ENCODE measurements at places on chromosomes 7 and 10. TPM values are rescaled to one million over a fixed set of nuclear protein-coding genes. Genes with fewer than 3 reads are reported as not detected.
A peak's percentile ranks its signal among the peaks of the same experiment; 100 is the strongest.

DNA sequence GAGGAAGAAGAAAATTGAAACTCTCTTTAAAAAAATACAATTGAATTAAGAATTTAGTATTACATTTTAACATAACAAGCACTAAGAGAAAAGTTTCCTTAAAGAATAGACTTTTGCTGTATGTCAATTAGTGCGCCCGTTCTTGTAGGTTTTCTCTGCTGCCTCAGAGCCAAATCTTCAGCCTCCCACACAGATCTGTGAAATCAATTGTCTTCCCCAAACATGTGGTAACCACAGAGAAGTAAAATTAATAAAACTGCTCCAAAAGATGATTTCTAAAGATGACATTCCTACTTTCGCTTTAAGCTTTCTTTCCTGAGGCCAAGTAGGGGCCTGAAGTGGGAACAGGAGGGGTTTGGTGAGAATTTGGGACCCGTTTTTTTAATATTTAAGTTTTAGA lies 113.2 kb upstream of the ADO start:
- H3K27me3 ChIP-seq, result no peaks in the 10 kb centered on the region
- peaks cover 22% of the 10 kb centered on the region for H3K4me1 ChIP-seq

Gene PLXDC2
- 16.6 TPM for total RNA-seq

GRCh38 chr7:151240536-151240935 lies 8.0 kb downstream of the SMARCD3 start:
- H3K4me1 ChIP-seq, result peaks cover 48% of the 10 kb centered on the region
- peaks cover 62% of the 10 kb centered on the region for H3K36me3 ChIP-seq
- no peak overlapping the region for H3K4me3 ChIP-seq

DNA sequence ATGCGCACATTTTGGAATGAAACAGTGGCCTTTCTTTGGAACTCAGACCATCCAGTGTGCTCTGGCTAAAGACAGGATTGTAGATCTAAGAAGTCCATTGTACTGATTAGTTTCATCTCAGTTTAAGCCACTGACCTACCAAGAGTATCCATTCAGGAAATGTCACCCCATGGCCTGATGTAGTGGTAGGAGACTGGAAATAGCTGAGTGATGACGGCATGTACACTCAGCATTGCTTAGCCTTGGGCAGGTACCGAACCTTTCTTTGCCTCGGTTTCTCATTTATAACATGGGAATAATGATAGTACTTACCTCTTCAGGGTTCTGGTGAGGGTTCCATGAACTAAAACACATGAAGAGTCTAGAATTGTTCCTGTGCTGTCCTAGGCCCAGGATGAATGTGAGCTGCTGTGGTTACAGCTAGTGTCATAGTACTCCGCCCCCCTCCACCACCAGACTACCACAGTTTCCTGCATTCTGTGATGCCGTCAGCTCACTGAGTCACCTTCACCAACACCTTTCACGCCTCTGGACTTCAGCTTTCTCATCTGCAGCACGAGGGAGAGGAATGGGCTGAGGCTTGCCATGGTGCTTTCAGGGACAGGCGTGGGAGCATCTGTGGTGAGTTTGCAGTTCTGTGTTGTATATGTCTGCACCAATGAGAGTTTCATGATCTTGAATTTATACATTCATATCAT lies 484.0 kb upstream of the GALNT17 start:
- no peak overlapping the region for H3K4me3 ChIP-seq
- H3K4me1 ChIP-seq, result no peaks in the 10 kb centered on the region
- DNase-seq, result no peak
- H3K27ac ChIP-seq, result no peak overlapping the region

GRCh38 chr7:130721486-130722277 lies 12.3 kb downstream of the KLF14 start:
- H3K4me3 ChIP-seq, result no peak overlapping the region
- H3K27me3 ChIP-seq, result peaks cover 15% of the 10 kb centered on the region
- DNase-seq, result peak; percentile 69
- H3K27ac ChIP-seq, result no peak overlapping the region
- H3K36me3 ChIP-seq, result no peaks in the 10 kb centered on the region
- peaks cover 4% of the 10 kb centered on the region for H3K4me1 ChIP-seq

DNA sequence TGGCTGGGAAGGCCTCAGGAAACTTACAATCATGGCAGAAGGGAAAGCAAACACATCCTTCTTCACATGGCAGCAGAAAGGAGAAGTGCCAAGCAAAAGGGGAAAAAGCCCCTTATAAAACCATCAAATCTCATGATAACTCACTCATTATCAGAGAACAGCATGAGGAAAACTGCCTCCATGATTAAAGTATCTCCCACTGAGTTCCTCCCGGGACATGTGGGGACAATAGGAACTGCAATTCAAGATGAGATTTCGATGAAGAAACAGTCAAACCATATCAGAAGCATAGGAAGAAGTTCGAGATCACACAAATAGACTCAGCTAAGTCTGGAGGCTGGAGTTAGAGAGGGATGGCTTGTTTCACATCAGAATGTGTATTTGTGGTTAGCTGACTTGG lies 869.4 kb upstream of the PHF14 start:
- DNase-seq, result no peak
- no peaks in the 10 kb centered on the region for H3K27me3 ChIP-seq
- no peak overlapping the region for H3K27ac ChIP-seq
- no peaks in the 10 kb centered on the region for H3K4me1 ChIP-seq
- no peak overlapping the region for H3K4me3 ChIP-seq

DNA sequence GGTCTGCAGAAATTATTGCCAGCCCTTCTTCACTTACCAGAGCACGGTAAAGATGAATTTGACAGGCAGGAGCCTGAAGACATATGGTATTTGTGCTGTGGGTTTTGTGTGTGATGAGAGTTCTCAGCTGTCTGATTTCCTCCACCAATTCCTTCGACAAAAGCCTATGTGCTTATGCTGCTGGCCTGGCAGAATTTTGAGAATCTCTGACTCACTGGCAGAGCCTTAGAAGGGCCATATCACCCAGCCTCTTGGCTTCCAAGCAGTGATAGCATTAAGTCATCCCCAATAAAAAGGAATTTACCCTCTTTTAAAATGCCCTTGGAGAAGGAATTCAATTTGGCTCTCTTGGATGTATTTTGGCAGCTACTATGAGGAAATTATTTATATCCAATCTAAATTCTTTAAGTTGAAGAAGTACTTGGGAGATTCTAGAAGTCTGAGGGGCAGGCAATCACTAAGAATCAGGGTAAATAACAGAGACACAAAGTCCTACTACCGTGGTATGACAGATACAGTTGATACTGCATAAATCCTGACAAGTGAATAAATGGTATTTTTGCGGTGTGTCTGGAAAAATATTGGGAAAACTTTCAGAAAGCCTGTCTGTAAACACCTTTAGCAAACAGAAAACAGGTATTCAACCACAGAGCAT lies 68.6 kb upstream of the EFCAB10 start:
- no peak overlapping the region for H3K4me3 ChIP-seq
- H3K36me3 ChIP-seq, result no peaks in the 10 kb centered on the region
- peaks cover 18% of the 10 kb centered on the region for H3K4me1 ChIP-seq
- no peaks in the 10 kb centered on the region for H3K27me3 ChIP-seq

- no peaks in the 10 kb centered on the region for H3K27me3 ChIP-seq
- H3K4me1 ChIP-seq, result no peaks in the 10 kb centered on the region
- H3K4me3 ChIP-seq, result no peak overlapping the region
- DNase-seq, result no peak
Measured at GRCh38 chr7:101589052-101589451, 40.0 kb downstream of the MYL10 start.

- peak within 1 kb of the TSS; percentile 23 for H3K4me3 ChIP-seq
- no peak for DNase-seq
- peaks cover 56% of the 10 kb centered on the region for H3K4me1 ChIP-seq
- H3K36me3 ChIP-seq, result no peaks in the 10 kb centered on the region
Measured at GRCh38 chr10:123147635-123148413, at the start of gene HMX2. TSS of gene HMX2 (plus strand) at chr10:123148136. CDS start at chr10:123148379, 243 bp downstream.

Gene TSPAN12
- 68.7 TPM for total RNA-seq

GRCh38 chr10:62333988-62334682 lies 40.0 kb upstream of the ZNF365 start:
- no peaks in the 10 kb centered on the region for H3K36me3 ChIP-seq
- no peak for DNase-seq
- H3K27me3 ChIP-seq, result no peaks in the 10 kb centered on the region
- H3K27ac ChIP-seq, result no peak overlapping the region

DNA sequence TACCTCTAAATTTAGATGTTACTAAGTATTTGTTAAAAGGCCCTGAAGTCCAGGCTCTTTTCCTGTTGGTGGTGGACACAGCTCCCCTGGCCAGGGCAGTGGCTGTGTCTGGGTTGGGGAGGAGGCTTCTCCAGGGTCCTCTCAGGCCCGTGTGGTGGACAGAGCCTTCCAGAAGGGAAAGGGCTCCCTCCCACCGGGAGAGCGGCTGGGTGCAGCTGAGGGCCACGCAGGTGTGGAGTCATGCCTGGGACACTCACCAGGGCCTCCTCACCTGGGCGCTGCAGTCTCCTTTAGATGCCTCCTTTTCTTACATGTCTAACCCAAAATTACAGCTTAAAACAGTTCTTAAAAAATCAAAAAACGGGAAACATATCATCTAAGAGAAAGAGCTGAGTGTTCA lies 128.2 kb upstream of the TCERG1L start:
- DNase-seq, result no peak
- H3K4me1 ChIP-seq, result no peaks in the 10 kb centered on the region
- H3K27ac ChIP-seq, result no peak overlapping the region
- peaks cover 77% of the 10 kb centered on the region for H3K27me3 ChIP-seq

DNA sequence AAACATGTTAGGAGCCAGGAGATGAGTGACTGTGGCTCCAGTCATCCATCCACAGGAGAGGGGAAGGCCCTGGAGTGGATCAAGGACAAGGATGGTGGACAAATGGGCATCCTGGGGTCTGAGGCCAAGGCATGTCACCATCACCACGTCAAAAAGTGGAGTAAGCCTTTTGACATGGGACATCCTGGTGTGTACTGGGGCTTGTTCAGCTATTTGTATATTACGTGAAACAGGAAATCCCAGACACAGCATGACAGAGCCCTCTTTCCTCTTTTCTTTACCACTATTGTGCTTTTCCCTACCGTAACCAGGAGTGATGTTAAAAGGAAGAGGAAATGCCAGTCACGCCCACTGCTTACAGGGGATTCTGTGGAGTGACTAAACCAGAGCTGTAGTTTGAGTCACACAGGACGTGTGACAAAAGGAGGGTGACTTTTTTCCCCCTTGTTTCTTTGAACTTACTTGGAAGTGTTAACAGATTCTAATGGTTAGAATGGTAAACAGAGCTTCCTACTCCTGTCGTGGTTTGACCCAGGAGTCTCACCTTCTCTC lies 15.4 kb downstream of the ACSL5 start:
- no peak overlapping the region for H3K4me3 ChIP-seq
- DNase-seq, result no peak
- H3K4me1 ChIP-seq, result peaks cover 18% of the 10 kb centered on the region
- peak overlapping the region; percentile 66 for H3K27ac ChIP-seq
- H3K27me3 ChIP-seq, result no peaks in the 10 kb centered on the region

DNA sequence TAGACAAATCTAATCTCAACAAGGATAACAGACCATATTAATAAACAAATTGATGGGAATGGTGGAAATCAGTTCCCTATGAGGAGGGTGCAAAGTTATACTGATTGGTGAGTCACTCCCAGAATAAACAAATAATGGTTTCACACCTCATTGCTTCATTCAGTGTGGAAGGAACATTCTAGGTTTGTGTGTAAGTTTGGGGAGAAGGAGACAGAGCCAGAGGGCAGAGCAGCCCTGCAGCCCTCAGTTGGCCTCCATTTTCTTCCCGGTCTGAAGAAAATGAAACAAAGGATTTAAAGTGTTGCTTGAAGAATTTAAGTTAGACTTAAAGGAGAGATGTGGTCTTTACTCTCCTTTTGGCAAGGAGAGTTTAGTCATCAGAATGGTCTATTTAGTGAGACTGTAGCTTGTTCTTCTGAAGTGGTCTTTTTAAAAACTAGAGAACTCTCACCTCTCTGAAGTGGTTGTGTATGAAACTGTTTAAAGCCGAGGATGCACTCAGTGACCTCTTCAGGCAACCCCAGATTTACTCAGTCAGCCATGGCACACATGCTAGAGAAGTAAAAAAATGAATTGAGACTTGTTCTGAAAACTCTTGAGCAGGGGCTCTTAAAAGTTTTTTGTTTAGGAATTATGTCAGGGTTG lies 27.2 kb downstream of the IKZF1 start:
- no peak overlapping the region for H3K4me3 ChIP-seq
- H3K27ac ChIP-seq, result no peak overlapping the region
- no peaks in the 10 kb centered on the region for H3K4me1 ChIP-seq

- no peaks in the 10 kb centered on the region for H3K36me3 ChIP-seq
- no peak overlapping the region for H3K27ac ChIP-seq
- H3K4me3 ChIP-seq, result no peak overlapping the region
- H3K27me3 ChIP-seq, result no peaks in the 10 kb centered on the region
Measured at GRCh38 chr7:126768836-126769235, 483.9 kb downstream of the GRM8 start.

Gene CRPPA
- total RNA-seq, result 8.3 TPM

DNA sequence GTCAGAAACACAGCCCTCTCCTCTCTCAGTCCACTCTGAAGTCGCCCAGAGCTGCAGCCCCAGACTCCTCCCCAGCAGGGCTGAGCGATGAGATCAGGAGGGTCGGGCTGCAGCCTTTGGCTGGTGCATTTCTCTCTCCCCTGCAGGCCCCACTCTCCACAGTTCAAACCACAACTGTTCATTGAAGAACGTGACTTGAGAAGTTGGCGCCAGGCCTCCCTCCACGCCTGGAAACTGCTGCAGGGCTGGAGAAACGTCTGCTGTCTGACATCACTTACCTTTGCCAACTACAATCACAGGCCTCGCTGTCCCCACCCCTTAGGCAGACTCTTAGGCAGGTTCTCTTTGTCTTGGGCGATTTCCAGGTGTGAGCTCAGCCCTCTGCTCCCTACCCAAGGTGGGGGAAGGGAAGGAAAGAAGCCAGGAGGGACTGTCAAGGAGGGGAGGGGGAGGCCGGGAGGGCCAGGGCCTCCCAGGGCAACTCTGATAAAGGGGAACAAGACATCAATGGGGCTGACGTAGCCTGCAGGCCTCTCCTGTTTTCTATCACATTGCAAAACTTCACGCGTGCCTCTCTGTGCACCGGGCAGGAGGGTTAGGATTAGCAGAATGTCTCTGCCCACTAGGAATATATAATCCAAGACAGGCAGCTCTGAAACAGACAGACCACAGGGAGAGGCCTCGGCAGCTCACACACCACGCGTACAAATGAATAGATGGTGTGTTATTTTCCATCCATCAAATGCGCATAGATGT lies 32.7 kb downstream of the CALML5 start:
- H3K27me3 ChIP-seq, result no peaks in the 10 kb centered on the region
- no peaks in the 10 kb centered on the region for H3K4me1 ChIP-seq
- DNase-seq, result no peak
- H3K4me3 ChIP-seq, result no peak overlapping the region

Data from left ventricle myocardium inferior (tissue), 1 donor.